ENCODE measurements at places on chromosomes 6 and 20.

DNA sequence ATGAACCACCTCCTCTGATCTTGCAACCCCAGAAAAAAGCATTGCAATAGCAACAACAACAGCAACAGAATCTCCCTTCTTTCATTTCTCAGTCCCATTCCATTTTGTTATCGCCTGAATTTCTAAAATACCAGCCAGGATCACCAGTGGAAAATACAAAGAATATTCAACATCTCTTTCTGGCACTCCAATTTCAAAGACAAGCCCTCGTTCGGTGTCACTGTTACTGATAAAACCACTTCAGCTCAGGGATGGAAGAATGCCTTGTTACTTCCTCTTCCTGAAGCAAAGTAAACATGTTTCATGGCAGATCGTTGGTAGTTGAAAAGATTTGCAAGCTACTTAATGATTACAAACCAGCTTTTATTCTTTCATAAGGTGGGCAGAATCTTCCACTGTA is 94.0 kb upstream of the SPTLC3 start:
- DNase-seq: no peak

- no peak for DNase-seq
Observed at GRCh38 chr20:8389381-8390036, 257.4 kb downstream of the PLCB1 start.

- no peak for DNase-seq
Observed at GRCh38 chr6:17130786-17131185, 28.9 kb downstream of the STMND1 start.

GRCh38 chr20:35260426-35260825 is 17.5 kb downstream of the MMP24OS start:
- no peak for DNase-seq

DNA sequence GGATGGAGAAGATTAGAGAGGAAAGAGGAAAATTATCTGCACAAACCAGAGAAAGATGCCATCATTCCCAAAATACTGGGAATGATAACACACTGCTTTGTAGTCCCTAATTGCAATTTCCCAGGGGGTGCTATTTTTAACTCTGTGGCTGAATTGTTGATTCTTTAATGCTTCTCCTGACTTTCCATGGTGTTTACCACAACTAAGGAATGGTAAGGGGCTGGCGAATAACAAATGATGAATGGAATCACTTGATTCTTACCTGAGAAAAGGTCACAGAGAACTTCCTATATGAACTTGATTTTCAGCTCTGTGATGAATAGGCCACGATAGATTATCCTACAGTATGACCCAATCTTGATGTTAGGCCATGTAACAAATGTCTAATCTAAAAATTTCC is 22.0 kb upstream of the IGF2R start:
- DNase-seq: no peak

- no peak for DNase-seq
Observed at GRCh38 chr6:13846841-13847240, 32.5 kb upstream of the MCUR1 start.

DNA sequence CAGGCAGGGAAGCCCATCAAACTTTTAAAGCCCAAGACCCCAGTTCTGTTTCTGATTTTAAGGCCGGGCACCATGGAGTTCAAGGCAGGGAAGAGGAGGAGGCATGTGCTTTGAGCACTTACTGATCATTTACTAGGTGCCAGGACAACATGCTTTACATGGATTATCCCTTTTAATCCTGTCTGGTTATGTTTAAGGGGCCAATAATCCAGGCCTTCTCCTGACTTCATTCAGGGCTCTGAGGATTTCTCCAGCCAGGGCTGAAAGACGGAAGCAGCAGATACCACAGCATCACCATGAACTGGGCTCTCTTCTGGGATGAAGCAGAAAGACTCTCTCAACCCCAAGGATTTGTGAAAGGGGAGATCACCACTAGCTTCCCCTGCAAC is 4.1 kb downstream of the CCND3 start:
- no peak for DNase-seq

- no peak for DNase-seq
Observed at GRCh38 chr20:61436667-61437279, 184.7 kb downstream of the CDH4 start.

DNA sequence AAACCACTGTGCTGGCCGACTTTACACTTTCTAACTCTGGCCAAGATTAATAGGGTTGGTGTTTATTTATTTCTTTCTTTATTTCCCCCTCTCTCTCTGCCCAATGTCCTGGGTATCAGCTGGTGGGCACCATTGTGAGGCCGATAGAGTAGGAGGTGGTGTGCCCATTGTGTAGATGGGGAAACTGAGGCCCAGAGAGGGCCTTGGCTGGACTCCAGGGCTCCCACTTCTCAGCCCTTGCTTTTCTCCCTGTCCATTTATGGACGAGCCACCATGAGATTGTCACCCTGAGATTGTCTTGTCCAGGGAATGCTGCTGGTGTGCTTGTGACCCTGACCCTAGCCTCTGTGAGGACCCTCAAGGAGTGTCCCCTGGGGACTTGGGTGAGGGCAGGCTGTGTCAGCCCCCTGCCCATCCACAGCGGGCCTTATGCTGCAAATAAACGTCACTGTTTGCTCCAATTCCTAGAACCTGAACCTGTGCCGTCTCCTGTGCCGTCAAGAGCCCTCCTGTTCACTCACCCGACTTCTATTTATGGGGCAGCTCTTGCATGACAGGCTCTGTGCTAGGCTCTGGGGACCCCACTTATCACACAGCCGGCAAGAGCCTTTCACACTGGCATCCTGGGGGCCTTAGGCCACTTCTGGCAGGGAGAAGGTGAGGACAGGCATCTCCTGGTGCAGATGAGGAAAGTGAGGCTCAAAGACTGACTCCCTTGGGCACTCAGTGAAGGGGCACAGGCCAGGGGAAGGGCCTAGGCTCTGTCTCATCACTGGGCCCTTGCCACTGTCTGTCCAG is 24.8 kb downstream of the SUN5 start:
- DNase-seq: no peak

- DNase-seq: no peak
Observed at GRCh38 chr20:47758517-47759450, 26.5 kb downstream of the SULF2 start.

DNA sequence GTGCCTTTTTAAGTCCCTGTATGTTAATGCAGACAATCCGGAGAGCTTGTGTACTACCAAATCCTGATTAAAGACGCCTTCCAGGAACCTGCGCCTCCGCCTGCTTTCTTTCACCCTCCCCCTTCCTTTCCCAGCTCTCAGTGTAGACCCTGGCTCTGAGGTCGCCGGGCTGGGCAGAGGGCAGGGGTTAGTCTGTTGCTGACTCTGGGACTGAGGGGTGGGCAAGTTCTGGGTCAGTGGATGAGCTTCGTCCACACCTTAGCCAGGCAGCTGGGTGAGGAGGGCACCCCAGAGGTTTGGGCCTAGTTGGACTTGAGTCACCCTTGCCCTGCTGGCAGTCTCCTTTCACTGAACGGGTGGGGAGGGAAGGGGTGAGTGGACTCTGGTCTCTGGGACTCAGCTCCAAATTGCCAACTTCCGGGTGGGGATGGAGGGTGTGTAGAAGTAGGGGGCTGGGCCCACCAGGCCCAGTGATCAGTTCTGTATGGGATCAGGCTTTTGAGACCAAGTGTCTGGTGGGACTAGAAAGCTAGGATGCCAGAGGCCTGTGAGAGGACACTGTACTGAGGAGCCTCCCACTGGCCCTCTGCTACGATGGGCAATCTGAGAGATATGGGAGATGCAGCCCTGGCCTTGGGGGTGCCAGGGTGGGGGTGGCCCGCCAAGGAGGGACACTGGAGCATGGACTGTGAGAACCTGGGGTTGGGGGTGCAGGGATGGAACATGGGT is 21.3 kb upstream of the SLC22A7 start:
- no peak for DNase-seq

DNA sequence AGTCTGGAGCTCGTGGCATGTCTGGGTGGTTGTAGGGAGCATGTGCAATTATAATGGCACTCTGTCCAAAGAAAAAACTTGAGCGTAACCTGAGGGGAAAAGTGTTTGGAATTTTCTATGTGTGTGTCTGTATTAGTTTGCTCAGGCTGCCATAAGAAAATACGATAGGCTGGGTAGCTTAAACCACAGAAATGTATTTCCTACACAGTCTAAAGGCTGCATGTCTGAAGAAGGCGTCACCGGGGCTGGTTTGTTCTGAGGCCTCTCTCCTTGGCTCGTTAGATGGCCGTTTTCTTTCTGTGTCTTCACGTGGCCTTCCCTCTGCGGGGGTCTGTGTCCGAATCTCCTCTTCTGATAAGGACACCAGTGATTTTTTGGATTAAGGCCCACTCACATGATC is 59.0 kb downstream of the IGF2R start:
- DNase-seq: no peak
